ENCODE measurements at places on chromosomes 12 and 14.

DNA sequence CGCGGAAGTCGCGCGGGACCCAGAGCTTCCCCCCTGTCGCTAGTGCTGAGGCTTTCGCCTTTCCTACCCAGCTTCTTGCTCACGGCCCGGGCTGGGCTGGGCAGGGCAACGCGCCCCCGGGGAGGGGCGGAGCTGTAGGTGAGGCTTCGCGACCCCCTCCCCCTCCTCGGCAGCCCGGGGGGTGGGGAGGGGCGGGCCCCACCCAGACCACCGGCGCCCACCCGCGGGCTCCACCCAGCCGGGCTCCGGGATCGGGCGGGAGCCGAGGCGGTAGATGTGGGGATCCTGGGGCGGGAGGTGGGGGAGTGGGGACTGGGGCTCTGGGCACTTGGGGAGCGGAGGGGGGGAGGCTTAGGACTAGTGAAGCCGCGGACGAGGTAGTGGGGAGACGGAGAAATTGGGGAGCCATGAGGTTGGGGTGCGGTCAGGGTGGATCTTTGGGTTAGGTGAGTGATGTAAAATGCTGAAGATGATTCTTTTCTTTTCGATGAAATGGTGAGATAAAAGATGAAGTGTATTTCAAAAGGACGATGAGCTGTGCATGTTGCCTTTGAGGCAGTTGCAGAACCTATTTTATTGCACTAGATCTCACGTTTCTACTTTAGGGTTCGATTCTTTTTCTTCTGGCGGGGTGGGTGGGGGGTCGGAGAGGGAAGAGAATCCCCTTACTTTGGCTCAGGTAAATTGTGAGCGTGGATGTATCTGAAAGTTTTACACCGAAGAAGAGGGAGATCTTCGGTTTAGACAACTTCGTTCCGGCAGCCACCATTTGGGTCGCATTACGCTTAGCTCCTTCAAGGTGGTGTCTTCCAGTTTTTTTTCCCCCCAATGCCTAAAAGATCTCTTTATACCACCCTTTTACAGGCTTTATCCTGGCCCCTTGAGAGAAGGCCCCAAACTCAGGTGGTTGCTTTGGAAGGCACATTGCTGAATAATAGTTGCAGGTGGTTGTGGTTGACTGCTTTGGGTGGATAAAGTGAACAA, 619 bp downstream of the ERC1 start:
- DNase-seq: no peak

GRCh38 chr14:79165471-79166090, 995.4 kb downstream of the NRXN3 start:
- no peak for DNase-seq

- no peak for DNase-seq
These were observed 131.6 kb downstream of the SEC23A start for GRCh38 chr14:38971258-38971921.

GRCh38 chr12:54680374-54680773, 32.2 kb upstream of the DCD start:
- DNase-seq: peak; percentile 19

GRCh38 chr12:57213058-57213715, 3.4 kb upstream of the NXPH4 start:
- peak; percentile 97 for DNase-seq

GRCh38 chr12:32470936-32471470, 71.6 kb downstream of the FGD4 start:
- DNase-seq: no peak

DNA sequence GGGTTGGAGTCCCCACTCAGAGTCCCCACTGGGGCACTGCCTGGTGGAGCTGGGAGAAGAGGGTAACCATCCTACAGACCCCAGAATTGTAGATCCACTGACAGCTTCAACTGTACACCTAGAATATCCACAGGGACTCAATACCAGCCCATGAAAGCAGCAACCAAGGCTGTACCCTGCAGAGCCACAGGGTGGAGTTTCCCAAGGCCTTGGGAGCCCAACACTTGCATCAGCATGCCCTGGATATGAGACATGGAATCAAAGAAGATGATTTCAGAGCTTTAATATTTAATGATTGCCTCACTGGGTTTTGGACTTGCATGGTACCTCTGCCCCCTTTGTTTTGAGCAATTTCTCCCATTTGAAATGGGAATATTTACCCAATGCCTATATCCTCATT, 80.4 kb downstream of the RASSF9 start:
- no peak for DNase-seq

DNA sequence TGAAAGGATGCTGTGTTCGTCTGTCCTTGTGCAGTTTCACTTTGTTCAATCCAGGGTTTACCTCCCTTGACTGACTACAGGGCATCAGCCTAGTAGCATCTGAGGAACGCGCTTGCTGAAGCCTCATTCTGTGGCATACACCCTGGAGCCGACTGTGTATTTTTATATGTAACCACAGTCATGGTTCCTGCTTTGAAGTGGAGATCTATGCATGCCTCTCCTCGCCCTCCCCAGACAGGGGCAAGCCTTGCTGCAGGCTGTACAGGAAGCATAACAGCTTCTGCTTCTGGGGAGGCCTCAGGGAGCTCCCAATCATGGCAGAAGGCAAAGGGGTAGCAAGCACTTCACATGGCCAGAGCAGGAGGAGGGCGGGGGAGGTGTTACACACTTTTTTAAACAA, 262.1 kb downstream of the BCL11B start:
- no peak for DNase-seq

- DNase-seq: no peak
These were observed 13.7 kb downstream of the ATG2B start for GRCh38 chr14:96349286-96350075.

- DNase-seq: no peak
These were observed 43.4 kb upstream of the CPM start for GRCh38 chr12:68976395-68976841.

GRCh38 chr12:77559400-77560074, 271.2 kb upstream of the NAV3 start:
- DNase-seq: no peak

DNA sequence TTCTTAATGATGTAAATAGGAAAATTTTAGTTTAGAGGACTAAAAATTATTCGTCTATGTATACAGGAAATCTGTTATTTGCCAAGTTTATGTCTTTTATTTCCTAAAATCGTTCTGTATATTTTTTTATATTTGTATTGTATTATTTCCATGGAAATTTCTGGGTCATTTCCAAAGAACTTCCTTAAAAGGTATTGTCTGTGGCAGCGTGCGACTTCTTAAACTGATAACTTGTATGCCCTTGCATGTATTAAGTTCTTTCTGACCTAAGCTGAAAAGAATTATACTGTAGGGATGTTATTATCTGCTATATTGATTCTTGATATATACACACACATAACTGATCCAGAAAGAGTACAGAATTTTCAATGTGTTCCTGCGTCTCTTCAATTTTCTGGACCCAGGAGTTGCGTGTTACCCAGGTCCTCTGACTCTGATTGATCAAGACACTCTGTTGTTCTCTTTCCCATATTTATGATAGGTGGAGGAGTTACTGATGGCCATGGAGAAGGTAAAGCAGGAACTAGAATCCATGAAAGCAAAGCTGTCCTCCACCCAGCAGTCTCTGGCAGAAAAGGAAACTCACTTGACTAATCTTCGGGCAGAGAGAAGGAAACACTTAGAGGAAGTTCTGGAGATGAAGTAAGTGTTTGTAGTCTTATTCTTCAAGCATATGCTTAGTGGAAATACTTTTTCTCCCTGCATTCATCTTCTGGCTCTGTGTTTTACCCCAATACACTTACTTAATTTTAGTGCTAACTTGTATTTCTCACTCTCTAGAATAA, 298.5 kb downstream of the ERC1 start:
- DNase-seq: no peak

- no peak for DNase-seq
These were observed 102.9 kb upstream of the RFLNA start for GRCh38 chr12:124191966-124192365.

GRCh38 chr12:88366101-88366500, 214.2 kb downstream of the KITLG start:
- no peak for DNase-seq

DNA sequence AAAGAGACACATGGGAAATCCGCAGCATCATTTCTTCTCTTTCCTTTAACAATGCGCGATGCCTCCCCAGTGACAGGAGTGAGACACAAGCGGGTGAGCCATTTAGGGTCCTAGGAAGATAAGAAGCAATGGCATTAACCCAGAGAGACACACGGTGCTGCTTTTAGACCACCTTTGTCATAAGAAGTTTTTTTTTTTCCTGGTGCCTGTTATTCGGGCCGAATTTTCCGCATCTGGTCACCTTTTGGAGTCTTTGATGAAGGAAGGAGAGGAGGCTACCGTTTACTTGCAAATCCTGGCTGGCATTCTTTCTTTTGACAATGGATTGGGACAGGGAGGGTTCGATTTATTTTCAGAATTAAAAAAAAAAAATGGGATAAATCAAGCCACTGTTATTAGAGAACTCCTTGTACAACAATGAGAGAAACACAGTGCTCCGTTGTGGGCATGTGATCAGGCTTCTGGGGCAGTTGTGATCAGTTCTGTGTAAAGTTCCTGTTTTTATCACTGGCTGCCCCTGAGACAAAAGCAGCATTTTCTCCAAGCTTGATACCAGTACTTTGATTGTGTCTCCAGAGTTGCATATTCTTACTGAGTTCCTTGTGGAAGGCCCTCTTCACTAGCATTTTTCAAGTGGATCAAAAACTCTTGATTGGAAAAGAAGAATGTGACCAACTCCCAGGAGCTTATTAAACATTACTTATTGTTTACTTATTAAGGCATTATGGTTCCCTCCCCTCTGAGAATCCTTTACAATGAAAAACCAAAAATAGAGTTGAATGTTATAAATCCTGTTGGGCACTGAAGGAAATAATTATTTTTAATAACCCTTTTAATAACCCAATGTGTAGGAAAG, 1.1 kb downstream of the DIP2B start:
- no peak for DNase-seq

DNA sequence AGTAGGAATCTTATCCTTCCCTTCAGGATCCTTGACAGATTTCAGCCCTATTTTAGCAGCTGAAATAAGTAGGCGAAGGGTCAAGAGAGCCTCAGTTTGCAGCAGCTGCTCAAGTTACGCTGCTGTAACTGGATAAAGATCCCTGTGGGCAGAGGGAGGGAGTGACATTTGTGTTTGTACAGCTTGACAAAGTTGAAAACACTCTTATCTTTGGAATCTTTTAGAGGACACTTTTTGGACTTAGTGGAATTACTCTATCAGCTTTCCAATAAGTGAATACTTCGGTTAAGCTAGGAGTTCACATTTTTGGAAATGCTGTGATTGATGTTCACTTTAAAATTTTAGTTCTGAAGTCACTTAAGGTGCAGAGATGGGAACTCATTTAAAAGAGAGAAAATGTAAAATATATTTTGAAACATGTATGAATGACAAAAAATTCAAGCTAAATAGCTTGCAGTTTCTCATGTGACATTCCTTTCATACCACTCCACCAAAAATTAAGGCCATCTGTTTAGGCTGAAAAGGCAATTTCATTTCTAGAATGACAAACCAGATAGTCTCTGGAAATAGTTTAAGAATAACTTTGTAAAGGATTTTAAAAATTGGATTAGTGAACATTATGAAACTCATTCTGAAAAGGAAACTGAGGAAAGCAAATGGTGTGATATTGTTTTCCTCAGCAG, 55.2 kb downstream of the SLC38A4 start:
- no peak for DNase-seq

- no peak for DNase-seq
These were observed 10.8 kb upstream of the LRRC10 start for GRCh38 chr12:69621551-69621950.

- DNase-seq: no peak
These were observed 19.4 kb downstream of the PPP1R36 start for GRCh38 chr14:64569138-64569631.

DNA sequence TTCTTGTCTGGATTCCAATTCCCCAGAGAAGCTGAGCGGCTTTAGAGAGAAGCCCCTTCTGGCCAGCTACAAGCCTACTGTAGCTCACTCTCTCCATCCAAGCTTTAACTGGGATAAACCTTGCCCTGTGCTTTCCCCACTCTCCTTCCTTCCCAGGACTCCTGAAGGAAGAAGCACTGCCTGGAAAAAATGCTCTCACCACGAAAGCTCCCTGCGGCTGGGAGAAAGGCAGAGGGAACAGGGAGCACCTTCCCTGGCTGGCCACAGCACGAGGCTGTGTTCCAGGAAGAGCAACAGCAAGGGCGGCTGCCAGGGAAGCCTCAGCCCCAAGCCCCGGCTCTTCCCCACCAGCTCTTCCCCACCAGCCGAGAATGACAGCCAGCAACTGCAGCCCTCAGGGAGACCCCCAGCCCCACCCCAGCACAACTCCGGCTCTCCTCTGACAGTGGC, 40.8 kb upstream of the PNMA1 start:
- no peak for DNase-seq

DNA sequence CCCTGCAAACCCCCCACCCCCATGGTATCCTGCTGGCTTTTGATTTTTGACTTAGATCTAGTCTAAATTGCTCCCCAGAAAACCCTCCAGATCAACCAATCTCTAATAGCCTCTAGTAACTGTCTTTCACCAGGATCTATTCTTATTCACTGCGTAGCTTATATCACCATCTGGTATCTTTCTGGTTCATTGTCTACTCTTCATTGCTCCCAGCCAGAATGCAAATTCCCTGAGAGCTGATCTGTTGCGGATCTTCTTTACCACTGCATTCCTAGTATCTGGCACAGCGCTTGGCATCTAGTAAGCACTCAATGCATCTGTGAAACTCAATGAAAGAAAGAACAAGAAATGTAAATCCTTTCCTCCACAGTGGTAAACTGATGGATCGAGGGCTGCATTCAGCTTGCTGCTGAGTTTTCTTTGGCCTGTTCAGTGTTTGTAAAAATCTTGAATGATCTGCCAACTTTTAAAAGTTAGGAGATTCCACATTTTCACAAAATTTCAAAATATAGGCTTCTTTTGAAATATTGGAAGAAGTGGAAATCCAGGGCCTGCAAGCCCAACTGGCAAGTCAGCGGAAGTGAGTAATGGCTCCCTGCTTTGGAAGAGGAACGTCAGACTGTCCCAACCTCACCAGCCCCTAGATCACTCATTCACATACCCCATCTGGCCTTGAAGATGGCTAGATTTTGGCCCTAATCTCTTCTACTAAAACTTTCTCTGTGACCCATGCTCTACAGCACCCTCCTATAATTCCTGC, 274.2 kb downstream of the SSPN start:
- DNase-seq: no peak

DNA sequence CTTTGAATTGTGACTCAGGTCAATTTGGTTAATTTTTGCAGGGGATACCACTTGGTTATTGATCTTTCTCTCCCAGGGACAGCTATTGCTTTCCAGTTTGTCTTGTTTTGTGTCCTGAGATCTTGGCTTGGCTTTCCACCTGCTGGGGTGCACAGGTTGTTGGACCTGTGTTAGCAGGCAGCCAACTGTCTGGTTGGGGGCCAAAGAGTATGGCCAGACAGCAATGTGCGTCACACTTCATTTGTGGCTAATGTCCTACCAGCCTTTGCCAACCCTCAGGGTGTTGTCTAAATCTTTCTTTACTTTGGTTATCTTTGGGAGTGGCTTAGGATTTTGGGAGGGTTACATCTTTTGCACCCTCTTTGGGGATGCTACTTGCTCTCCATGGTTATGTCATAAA, 494.9 kb upstream of the ATP2B1 start:
- DNase-seq: no peak

DNA sequence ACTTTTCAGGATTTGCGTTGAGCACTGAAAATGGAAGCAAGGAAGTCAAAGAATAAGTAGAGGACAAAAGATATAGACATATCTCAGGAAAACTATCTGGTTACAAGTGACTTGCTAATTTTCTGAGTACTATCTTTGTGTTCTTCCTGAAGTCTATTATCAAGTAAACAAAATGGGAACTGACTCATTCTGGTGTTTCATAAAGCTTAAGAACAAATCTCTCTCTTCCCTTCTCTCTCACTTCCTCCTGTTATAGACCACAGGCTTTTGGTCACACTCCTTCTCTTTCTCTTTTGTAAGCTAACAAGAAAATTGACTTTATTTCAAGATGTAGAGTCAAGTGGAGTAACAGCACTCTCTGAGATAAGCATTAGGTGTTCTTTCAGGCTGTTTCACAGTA, 406.6 kb upstream of the SYT1 start:
- peak; percentile 9 for DNase-seq

All from GM19239 (cell line).